Lung microvascular endothelial cell (primary cell): ENCODE measurements at places on chromosomes 2 and 18. TPM values are rescaled to one million over a fixed set of nuclear protein-coding genes. Genes with fewer than 3 reads are reported as not detected.
A peak's percentile ranks its signal among the peaks of the same experiment; 100 is the strongest.

GRCh38 chr2:56357655-56358295 lies 174.0 kb downstream of the CCDC85A start:
- no peak for DNase-seq

GRCh38 chr18:36139245-36139644 lies 9.5 kb downstream of the ELP2 start:
- DNase-seq, result no peak

The MEIS1 gene
- 8.1 and 8.9 TPM in 2 replicates for total RNA-seq

DNA sequence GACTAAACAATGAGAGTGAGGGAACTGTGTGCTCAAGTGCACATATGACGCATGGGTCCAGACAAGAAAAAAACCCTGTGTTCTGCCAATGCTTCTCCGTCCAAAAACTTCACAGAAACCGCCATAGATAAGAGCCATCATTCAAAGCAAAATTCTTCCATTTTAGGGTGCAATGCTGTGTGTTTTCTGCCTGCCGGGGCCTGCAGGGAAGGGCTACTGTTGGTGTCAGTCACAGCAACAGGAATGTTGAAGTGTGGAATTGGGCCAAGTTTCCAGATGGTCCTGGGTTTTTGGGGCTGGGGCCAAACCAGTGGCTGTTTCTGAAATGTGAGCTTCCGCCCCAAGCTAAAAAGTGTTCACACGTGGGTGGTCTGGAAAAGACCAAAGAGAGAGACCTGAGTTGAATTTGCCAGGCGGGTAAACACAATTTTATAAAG lies 677 bp upstream of the MC2R start:
- peak; percentile 81 for DNase-seq

GRCh38 chr2:33058716-33059470 lies 112.1 kb downstream of the LTBP1 start:
- DNase-seq, result no peak

DNA sequence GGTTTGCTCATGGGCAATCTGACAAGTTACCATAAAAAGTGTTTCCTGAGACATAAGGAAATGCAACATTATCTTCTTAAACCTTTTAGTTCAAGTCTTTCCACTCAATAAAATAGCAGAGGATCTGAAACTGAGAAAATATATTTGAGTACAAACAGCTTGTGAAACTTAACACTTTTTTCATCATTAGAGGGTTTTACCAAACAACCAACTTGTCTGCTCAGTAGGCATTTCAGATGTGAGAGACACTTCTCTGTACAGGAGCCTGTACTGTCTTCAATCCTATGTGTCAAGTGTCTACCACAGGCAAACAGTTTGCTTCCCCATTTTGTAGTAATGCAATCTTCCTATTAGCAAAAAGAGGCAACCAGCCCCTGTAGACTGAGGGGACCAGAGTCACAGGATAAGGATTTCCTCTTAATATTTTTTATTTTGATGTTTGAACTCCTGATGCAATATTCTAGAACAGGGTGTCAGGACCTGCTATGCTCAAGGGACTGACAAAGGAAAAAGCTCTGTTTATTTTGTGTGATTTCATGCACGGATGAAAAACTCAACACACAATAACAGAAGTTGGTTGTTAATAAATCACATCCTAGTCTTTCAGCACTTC lies 159.1 kb upstream of the LHCGR start:
- no peak for DNase-seq
